ENCODE measurements at places on chromosomes 16 and 17. TPM values are rescaled to one million over a fixed set of nuclear protein-coding genes. Genes with fewer than 3 reads are reported as not detected.
A peak's percentile ranks its signal among the peaks of the same experiment; 100 is the strongest.

The PABPN1L gene
- not detected for total RNA-seq

DNA sequence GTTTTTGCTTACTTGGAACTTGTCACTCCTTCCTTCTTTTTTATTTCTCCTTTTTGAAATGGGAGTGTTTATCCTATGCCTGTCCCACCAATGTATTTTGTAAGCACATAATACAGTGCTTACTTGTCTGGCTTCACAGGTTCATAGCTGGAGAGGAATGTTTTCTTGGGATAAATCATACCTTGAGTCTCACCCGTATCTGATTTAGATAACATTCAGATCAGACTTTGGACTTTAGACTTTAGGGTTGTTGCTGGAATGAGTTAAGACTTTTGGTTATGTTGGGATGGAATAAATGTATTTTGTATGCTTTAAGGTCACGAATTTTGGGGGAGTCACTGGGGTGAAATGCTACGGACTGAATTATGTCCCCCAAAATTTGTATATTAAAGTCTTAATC, 13.0 kb upstream of the LRRC75A start:
- DNase-seq, result no peak

GRCh38 chr17:67171560-67171959, 73.4 kb downstream of the HELZ start:
- no peak for DNase-seq

The TBC1D28 gene
- total RNA-seq, result not detected

DNA sequence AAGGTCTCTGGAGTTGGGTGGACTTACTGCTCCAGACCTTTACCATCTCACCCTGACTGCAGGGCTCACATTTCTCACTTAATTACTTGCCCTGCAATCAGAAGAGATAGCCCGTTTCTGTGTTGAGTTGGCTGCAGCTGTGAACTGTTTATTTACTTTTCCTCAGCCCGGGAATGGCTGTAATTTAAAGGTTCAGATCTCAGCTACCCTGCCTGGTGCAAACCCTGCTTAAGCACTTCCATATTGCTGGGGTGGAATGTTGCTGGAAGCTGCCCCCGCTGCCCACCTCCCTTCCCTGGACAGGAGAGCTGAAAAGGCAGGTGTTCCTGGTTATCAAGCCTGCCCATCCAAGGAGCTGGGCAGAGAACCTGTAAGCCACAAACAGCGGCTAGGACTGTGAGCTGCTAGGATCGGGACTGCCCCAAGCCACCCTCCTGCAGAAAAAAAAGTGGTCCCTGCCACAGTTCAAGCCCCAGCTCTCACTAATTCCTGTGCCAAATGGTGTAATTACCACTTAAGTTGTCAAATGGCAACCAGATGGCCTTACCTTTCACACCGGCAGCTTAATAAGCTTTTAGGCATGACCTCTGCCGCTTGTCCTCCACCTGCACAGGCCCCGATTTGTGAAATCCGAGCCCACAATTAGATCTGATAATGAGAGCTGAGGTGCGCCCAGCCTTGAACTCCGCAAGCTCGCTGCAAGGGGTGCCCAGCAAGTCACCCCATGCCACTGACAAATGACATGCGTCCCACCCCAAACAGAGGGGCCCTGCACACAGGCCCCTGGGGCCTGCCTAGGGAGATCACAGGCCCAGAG, 269.8 kb downstream of the C16orf95 start:
- DNase-seq, result no peak

GRCh38 chr16:72172105-72173034, at the start of gene PMFBP1:
Gene PMFBP1 (minus strand): TSS chr16:72172155. CDS start chr16:72171208, 947 bp downstream.
- no peak for DNase-seq

GRCh38 chr16:22859925-22860324, 46.0 kb downstream of the HS3ST2 start:
- DNase-seq, result no peak

The SALL1 gene
- not detected for total RNA-seq

The MARVELD3 gene
- total RNA-seq, result 3.6 TPM

The MT4 gene
- total RNA-seq, result not detected

GRCh38 chr16:86048221-86048620, 149.3 kb downstream of the IRF8 start:
- no peak for DNase-seq

The SSTR5 gene
- total RNA-seq, result not detected

- DNase-seq, result no peak
Observed at GRCh38 chr17:6713130-6713917, at the start of gene SLC13A5. Gene SLC13A5 (minus strand): TSS chr17:6713369. CDS start chr17:6713333, 36 bp downstream.

GRCh38 chr16:75293772-75294171, 42.3 kb upstream of the BCAR1 start:
- no peak for DNase-seq

The ARL17A gene
- total RNA-seq, result 6.2 TPM

GRCh38 chr16:4688674-4689045, 4.7 kb upstream of the NUDT16L1 start:
- DNase-seq, result no peak

GRCh38 chr17:46771561-46772474, 46.7 kb downstream of the WNT3 start:
- DNase-seq, result peak; percentile 34

The CCDC78 gene
- 20.0 TPM for total RNA-seq

- no peak for DNase-seq
Observed at GRCh38 chr16:69346683-69347082, 4.9 kb downstream of the TMED6 start.

The SOX8 gene
- 72.7 TPM for total RNA-seq

The IKZF3 gene
- total RNA-seq, result not detected

The CENPT gene
- total RNA-seq, result 41.8 TPM

The CD300LB gene
- total RNA-seq, result not detected

- DNase-seq, result peak; percentile 68
Observed at GRCh38 chr16:2429771-2430663, 770 bp downstream of the CCNF start.

The HOXB1 gene
- not detected for total RNA-seq

DNA sequence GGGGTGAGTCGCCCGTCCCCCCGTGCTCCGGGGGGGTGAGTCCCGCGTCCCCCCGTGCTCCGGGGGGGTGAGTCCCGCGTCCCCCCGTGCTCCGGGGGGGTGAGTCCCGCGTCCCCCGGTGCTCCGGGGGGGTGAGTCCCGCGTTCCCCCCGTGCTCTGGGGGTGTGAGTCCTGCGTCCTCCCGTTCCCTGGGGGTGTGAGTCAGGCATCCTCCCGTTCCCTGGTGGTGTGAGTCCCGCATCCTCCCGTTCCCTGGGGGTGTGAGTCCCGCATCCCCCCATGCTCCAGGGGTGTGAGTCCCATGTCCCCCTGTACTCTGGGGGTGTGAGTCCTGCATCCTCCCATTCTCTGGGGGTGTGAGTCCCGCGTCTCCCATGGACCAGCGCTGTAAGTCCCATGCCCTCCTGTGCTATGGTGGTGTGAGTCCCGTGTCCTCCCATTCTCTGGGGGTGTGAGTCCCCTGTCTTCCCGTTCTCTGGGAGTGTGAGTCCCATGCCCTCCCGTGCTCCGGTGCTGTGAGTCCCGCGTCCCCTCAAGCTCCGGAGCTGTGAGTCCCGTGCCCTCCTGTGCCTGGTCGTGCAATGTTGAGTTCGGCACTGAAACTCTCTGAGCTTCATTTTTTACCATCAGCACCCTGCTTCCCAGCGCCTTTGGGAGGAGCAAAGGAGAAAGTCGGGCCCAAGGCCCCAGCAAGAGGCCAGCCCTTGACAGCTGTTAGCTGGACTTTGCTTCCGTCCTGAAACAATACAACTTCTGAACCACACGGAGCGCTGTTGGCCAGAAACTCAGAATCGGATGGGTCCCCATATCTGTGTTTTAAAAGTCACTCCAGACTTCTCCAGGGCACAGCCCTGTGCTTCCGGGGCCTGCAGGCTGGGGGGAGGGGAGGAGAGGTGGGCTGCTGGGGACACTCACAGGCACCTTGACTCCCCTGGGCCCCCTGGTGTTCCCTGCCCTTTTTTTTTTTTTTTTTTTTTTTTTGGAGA, 11.5 kb upstream of the ZC3H18 start:
- DNase-seq, result peak; percentile 32

The KRT40 gene
- not detected for total RNA-seq

- no peak for DNase-seq
Observed at GRCh38 chr16:57315416-57315815, 30.9 kb upstream of the PLLP start.
